Right ventricle myocardium superior (tissue), 1 donor: ENCODE measurements at places on chromosomes 16 and 17. TPM values are rescaled to one million over a fixed set of nuclear protein-coding genes. Genes with fewer than 3 reads are reported as not detected.

Gene SOX9
- 10.9 TPM for total RNA-seq

Gene MYOCD
- total RNA-seq: 33.7 TPM

Gene CCL3
- total RNA-seq: 0.27 TPM

Gene CACNG4
- not detected for total RNA-seq

GRCh38 chr17:76573096-76573495 lies 12.6 kb downstream of the ST6GALNAC2 start:
- no peak for DNase-seq

DNA sequence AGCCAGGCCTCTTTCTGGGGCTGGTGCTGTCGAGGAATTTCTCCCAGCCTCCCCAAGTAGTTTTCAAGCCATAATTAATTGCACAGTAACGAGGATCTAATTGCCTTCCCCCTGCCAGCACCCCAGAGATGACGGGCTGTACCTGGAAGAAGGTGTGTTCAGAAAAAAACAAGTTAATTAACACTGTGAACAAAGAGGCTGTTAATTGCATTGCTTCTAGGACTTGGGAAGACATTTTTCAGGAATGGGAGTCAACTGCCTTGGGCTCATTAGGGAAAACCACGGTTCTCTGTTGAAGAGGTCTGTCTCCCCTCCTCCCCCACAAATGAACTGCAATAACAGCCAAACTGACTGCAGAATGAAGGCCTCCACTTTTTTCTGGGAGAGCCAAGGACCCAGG lies 176.7 kb downstream of the CCT6B start:
- no peak for DNase-seq

GRCh38 chr16:3328643-3329042 lies 23.3 kb downstream of the ZNF75A start:
- no peak for DNase-seq

DNA sequence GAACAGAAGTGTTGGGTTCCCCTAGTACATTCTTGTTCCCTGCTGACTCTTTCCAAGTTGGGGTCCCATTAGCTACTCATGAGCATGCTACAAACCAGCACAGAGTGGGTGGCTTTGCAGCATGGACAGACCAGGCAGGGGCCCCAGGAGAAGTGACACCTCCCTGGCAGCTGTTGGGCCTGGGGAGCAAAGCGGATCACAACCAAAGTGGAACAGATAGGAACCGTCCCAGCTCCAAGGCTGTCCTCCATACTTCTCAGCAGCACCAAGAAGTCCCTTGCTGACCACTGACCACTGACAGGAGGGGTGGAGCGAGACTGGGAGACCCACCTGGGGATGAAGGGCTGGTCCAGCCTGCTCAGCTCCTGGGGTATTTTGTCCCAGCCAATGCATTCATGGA lies 12.4 kb upstream of the GFAP start:
- no peak for DNase-seq
